ENCODE measurements at places on chromosomes 4 and X.

- no peak for DNase-seq
Observed at GRCh38 chr4:81639248-81639647, 167.5 kb upstream of the RASGEF1B start.

DNA sequence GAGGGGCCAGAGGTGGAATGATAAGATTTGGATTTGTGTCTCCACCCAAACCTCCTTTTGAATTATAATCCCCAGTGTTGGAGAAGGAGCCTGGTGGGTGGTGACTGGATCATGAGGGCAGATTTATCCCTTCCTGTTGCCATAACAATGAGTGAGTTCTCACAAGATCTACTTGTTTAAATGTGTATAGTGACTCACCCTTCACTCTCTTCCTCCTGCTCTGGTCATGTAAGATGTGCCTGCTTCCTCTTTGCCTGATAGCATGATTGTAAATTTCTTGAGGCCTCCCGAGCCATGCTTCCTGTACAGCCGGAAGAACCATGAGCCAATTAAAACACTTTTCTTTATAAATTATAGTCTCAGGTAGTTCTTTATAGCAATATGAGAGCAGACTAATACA is 348.6 kb downstream of the AR start:
- no peak for DNase-seq

DNA sequence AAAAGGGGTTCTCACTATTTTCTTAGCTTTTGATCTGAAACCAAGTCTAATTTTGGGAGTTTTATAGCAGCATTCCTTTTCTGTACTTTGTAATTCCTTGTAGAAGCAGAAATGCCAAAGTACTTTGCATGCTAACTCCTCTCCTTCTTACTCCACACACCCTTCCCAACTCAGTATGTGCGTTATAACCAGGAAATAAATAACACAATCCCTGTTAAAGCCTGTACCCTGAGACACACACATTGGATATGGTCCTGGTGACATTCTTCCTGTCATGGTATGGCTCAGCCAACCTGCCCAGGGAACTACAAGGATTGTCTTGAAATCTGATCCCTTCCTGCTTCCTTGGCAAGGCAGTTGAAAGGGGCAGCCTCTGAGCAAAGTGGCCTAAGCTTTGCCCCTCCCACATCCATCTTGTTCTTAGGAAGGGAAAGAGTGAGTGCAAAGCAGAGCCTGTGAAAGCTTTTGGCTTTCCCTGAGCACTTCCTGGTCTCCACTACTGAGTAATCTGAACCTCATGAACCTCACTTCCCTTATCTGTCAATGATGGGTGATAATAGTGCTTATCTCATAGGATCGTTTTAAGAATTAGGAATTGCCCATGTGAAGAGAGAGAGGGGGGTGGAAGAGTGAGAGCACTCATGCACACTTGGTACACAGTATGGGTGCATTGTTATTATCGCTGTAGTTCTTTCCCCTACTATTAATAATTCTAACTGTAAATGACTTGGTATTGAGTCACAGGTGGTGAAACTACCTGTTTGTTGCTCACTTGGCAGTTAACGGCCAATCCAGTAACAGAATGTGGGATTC is 109.3 kb downstream of the AFF2 start:
- no peak for DNase-seq

DNA sequence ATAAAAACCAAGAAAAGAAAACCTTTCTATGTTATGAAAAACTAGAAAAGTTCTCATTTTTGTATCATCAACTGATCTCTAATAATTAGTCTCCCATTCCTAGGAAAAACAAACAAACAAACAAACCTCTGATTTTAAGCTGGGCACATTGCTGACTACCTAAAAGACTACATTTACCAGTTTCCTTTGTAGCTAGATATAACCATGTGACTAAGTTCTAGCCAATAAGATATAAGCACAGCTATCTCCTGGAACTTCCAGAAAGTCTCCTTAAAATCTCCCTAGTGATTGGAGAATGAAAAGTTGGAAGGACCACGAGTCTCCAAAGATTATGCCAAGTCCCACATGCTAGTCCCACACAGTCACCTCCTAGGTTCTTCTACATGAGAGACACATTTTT is 108.9 kb downstream of the NR3C2 start:
- no peak for DNase-seq

DNA sequence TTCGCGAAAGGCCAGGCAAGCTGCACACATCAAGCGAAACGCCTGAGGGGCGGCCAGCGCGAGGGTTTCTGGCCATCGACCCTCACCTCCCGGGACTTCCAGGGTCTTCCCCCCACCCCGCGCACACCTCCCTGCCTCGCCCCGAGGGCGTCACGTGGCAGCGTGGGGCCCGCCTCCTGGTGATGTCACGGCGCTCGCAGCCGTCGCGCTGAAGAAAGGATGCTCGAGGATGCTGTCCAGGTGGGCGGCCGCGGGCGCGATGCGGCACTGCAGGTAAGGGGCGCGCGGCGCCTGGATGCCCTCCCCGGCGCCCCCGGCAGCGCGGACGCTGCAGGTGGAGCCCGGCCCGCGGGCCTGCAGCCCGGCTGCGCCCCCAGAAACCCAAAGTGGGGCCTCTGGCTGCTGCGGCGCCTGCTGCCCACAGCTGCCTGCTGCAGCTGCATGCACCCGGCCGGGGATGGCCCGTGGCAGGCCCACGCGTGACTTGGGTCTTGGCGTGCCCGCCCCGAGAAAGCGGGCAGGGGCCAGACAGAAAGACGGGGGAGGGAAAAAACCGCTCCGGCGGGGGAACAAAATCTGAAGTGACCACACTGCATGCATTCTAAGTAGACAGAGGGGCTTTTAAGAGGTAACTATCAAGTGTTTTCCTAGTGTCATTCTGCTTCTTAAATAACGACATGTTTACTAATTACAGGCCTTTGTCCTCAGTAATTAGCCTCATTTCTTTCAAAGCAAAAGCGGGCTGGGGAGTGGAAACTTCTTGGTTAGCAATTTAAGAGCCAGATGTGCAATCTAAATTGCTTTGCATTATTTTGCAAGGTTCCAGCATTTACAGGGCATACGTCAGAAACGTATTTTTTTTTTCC is 1.7 kb downstream of the CLCN4 start:
- peak; percentile 24 for DNase-seq

- no peak for DNase-seq
Observed at GRCh38 chr4:7876201-7876875, 63.3 kb downstream of the AFAP1 start.

- no peak for DNase-seq
Observed at GRCh38 chr4:26113339-26113940, 199.4 kb downstream of the SMIM20 start.

GRCh38 chr4:15665753-15666365 is 10.7 kb upstream of the FBXL5 start:
- no peak for DNase-seq

DNA sequence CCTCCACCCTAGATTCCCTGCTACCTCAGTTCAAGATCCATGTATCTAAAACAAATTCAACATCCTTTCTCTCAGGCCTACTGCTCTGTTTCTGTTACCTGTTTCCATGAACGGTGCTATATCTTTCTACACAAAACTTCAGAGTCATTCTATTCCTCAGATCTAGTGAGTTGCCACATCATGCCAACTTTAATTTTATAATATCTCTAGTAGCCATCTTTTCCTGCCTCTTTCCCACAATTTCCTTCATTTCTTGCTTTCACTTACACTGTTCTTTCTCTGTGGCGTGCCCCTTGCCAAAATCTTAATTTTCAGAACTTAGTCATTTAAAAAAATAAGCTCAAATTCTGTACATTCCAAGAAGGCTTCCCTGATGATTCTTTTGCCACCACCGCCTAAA is 15.2 kb downstream of the GUCY1A1 start:
- DNase-seq = no peak

GRCh38 chrX:15594371-15594770 is 6.4 kb downstream of the ACE2 start:
- DNase-seq = no peak

DNA sequence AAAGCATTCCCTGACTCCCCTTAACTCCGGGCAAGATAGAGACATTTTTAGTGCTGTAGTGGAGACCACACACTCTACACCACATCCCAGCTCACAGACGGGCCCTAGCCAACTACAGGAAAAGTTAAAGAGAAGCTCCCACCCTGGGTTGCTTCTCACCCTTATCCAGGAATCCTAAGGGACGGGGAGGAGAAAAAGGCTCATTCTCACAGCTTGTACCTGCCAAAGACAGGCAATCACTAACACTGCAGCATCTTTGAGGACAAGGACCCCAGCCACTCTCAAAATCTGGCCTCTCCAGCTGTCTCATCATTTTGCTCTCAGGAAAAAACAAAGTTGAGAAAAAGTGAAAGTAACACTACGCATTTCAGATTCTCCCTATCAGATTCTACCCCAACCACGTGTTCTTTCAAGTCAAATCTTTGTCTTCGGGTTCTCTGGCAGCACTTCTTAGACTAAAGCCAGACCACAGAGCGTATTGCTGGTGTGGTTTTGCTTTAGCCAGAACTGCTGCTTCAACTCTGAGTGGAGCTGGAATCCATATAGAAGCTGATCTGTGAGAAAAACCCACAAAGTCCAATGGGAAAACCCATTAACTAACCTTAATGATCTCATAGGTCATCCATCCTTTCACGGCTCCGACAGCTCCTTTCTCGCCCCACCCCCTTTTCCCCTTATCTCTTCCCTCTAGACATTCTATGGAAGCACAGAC is 605.9 kb upstream of the DIPK2B start:
- DNase-seq = no peak

- DNase-seq = no peak
Observed at GRCh38 chr4:139084804-139085093, 69.2 kb downstream of the NOCT start.

GRCh38 chr4:168188754-168189153 is 96.4 kb downstream of the ANXA10 start:
- no peak for DNase-seq

DNA sequence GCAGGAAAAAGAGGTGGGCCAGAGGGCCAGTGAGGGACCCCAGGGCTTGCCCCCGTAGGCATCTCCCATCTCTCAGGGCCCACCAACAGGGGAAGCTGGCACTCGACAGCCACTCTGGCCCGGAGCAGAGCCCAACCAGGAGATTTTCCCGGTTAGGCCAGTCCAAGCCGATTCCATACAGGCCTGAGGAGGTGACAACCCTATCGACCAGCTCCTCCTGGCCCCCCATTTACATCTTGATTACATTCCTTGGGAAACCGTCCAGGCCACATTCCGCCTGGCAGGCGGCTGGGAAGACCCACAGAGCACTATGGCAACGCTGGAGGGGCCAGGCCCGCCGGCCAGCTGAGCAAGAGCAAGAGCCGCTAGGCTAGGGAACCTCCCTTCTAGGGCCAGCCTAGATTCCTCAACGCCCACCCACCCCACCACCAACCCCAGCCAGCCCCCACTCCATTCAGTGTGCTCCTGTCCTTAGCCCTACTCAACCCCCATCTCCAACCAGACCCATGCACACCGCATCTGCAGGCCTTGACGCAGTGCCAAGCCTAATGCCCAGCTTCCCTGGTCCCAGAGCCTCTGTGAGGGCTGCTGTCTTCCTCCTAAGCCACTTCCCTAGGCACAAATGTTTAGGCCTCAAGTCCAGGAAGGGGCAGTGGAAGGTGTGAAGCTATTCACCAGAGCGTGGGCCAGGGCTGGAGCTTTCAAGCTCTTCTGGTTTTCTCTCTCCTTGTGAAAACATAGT is 161.2 kb downstream of the EFNB1 start:
- no peak for DNase-seq

DNA sequence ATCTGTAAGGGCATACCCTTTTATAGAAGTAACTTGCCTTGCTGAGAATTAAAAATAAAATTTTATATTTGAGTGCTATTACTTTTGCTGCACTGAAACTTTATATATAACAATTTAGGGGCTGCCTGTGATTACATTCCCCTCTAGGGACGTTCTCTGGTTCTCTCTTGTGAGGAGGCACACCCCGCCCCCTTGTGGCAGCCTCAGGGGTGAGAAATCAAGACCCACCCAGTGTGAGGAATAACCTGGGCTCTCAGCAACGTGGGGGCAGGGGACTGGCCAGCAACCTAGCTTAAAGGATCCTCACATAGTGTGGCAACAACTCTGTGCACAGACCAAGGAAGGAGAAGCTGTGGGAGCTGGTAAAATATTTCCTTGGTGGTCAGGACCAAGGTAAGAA is 43.7 kb downstream of the MAGEA9 start:
- no peak for DNase-seq

GRCh38 chrX:2576793-2577192 is 76.0 kb upstream of the DHRSX start:
- no peak for DNase-seq

- DNase-seq = no peak
Observed at GRCh38 chr4:59920416-59920815, 1279.7 kb upstream of the ADGRL3 start.

DNA sequence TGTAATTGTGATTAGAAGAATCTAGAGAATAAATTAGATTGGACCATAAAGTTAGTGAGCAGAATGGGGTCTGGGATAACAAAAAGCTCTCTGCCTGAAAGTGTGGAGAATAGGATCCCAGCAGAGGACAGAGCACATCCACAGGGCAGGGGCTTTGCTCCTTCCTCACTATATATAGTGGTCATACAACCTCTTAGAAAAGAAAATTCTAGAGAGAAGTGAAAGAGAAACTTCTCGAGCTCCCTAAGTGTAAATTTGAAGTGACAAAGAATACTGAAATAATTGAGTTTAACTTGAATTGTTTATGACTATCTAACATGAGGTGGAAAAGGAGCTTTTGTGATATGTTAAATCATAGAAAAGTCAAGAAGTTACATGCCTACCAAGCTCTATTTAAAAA is 14.9 kb downstream of the ADAM29 start:
- DNase-seq = no peak

- no peak for DNase-seq
Observed at GRCh38 chrX:16931371-16931770, 15.1 kb upstream of the REPS2 start.

Data from NCI-H748 treated with DMSO at 0.1 percent for 48 hours (cell line).